ENCODE measurements at places on chromosomes 4 and X. TPM values are rescaled to one million over a fixed set of nuclear protein-coding genes. Genes with fewer than 3 reads are reported as not detected.

The ARMCX6 gene
- total RNA-seq: 77.9 TPM

DNA sequence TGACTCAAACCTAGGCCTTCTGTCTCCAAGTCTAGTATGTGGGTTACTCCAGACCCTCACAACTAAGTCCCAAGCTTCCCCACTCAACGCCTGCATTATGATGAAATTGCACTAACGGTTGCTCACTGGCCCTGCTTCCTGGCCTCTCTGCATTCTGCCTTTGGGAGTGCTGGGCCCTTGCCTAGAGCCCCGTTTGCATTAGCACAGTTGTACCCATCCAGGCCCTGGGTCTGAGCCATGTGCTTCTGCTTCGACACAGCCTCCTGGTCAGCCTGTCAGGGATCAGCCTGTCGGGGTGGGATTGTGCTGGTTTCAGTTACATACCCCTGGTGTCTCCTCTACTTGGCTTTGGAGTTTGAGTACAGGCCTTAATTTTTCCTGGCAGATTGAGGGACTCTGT lies 58.4 kb downstream of the DCUN1D4 start:
- DNase-seq: no peak

DNA sequence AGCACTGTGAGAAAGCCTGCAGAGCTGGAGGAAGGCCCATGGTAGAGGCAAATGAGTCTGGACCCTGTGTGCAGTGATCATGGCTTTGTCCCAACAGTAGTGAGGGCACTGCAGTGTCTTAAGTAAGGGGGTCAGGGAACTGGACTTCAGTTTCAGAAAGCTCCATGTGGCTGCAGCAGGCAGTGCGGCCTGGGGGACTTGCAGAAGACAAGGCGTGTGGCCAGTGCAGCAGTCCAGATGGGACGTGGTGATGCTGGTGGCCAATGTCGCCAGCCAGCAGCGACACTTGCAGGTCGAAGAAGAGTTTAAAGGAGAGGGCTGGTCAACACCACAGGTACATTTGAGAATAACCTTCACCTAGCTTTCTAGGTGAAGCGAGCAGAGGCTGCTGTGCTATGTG lies 113.4 kb downstream of the ZNF827 start:
- DNase-seq: no peak

GRCh38 chr4:143358923-143359643 lies 22.4 kb downstream of the GAB1 start:
- no peak for DNase-seq

The SYTL4 gene
- total RNA-seq: 23.2 TPM

DNA sequence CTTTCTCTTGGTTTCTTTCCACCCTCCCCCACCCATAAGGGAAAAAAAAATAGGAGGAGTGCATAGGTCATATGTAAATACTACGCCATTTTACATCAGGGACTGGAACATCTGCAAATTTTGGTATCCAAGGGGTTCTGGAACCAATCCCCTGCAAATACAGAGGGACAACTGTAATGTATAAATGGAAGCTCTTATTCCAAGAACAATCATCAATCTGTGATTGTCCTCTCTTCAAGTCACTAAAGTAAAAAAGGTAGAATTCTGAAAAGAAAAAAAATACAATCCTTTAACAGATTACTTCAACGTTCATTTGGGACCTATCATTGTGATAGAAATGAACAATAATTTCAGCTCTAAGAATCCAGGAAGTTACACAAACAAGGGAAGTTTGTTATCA lies 13.6 kb downstream of the PPA2 start:
- DNase-seq: no peak

- no peak for DNase-seq
Observed at GRCh38 chr4:185470501-185471195, 885 bp downstream of the CCDC110 start.

DNA sequence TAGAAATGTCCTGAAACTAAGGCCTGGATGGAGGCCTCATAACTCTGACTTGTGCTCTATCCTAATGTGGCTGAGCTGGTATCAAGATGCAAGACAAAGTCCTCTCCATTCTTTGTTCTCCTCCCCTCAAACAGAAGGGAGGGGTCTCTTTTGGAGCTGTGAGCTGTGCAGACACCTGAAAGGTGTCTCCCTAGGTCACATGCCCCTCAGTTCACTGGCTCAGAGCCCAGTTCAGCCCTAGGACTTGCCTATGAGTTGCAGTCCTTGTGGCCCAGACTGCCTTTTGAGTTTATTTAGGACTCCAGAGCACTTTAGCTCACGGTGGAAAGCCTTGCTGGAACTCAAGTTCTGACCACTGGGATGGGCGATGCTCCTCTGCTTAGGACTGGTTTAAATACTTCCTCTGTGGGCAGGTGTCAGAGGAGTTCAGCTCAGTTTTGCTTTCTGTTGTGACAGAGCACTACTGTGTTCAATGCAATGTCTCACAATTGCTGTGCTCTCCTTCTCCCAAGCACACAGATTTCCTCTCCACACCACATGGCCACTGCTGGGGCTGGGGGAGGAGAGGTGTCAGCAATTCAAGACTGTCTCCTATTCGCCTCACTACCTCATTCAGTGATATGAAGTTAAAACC lies 84.8 kb upstream of the ZNF827 start:
- no peak for DNase-seq

DNA sequence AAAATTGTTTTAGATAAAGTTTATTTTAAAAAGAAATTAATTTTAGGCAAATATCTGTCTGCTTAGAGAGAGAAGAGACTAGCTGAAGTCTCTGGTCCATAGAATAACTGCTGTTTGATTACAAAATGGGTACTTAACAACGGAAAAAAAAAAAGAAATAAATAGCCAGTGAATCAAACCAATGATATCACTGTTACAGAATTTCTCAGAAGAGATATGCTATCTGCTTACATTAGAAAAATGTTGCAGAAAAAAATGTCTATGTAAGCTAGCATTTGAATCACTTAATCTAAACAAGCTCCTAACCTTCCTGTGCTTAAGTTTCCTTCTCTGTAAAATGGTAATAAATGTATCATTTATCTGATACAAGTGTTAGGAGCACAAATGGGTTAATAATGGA lies 189.9 kb downstream of the IL15 start:
- no peak for DNase-seq

DNA sequence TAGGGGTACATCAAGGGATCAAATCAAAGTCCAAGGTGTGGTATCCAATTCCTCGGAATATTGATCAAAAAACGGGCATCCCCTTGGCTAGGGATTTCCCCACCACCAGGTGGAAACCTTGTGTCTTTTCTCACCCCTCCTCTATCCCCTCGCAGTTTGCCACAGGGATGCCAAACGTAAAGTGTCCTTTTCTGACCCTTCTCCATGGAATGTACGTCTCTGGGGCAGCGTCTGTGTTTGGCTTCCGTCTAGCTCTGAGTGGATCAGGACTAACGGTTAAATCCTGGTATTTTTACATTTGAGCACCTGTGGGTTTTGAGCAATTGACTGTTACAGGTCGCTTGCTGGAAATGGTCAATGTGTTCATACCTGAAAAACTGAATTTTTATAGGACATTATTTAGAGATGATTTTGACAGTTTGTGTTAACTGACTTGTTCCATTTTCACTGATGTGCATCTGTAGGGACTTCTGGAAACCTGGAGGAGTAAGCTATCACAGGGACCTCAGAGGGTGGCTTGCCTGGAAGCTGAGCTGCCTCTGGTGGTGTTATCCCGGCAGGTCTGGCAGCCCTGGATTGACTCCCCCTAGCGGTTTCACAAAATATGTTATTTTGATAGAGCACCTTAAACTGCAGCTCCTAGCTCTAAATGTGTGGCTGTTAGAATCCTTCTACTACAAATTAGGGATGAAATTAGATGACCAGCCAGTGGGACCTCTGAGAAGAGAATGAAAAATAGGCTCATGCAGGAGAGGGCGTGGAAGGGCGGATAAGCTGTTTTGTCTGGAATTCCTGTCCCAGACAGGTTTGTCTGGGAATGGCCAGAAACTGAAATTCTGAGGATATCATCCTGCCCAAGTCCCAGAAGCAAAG lies 8.8 kb upstream of the MGST2 start:
- DNase-seq: peak; percentile 86
